T-helper 9 cell (primary cell): ENCODE measurements at places on chromosomes 13 and 19.
A peak's percentile ranks its signal among the peaks of the same experiment; 100 is the strongest.

- DNase-seq: no peak
These were observed 1.9 kb upstream of the SDHAF1 start for GRCh38 chr19:35992907-35993765.

GRCh38 chr19:14368011-14368513 lies 13.2 kb upstream of the ADGRE5 start:
- no peak for DNase-seq

DNA sequence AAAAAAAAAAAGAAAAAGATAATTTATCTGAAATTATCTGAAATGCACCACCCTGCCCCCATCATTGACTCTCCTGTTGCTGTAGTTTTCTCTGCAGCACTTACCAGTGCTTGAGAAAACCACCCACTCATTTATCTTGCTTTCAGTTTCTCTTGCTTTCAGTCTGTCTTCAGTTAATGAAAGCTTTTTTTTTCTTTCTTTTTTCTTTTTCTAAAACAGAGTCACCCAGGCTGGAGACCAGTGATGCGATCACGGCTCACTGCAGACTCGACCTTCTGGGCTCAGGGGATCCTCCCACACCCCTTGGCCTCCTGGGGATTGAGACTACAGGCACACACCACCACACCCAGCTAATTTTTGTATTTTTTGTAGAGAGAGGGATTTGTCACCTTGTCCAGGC lies 4.3 kb upstream of the ACP5 start:
- DNase-seq: no peak

- no peak for DNase-seq
These were observed 19.6 kb upstream of the EPHX3 start for GRCh38 chr19:15251749-15252397.

- DNase-seq: no peak
These were observed 68.4 kb downstream of the SPATA13 start for GRCh38 chr13:24228852-24229458.

GRCh38 chr19:7999376-7999775 lies 6.1 kb downstream of the ELAVL1 start:
- no peak for DNase-seq

DNA sequence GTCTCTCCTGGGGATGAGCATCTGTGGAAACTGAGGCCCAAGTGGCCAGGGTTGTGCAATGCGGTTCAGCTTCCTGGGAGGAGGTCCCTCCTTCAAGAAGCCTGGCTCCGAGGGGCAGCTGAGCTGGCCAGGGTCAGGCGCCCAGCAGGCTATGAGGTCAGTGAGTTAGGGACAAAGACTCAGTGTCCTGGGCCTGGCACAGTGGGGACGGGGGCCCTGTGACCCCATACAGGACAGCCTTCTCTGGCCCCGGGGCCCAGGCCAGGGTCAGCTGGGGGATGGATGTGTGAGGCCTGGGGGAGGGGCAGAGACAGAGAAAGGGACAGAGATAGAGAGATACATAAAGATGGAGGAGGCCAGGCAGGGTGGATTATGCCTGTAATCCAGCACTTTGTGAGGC lies 3.0 kb upstream of the IL12RB1 start:
- DNase-seq: no peak

- DNase-seq: no peak
These were observed 121.5 kb upstream of the SLC10A2 start for GRCh38 chr13:103187721-103188156.

- DNase-seq: no peak
These were observed 174.5 kb downstream of the USP12 start for GRCh38 chr13:26996965-26997752.

DNA sequence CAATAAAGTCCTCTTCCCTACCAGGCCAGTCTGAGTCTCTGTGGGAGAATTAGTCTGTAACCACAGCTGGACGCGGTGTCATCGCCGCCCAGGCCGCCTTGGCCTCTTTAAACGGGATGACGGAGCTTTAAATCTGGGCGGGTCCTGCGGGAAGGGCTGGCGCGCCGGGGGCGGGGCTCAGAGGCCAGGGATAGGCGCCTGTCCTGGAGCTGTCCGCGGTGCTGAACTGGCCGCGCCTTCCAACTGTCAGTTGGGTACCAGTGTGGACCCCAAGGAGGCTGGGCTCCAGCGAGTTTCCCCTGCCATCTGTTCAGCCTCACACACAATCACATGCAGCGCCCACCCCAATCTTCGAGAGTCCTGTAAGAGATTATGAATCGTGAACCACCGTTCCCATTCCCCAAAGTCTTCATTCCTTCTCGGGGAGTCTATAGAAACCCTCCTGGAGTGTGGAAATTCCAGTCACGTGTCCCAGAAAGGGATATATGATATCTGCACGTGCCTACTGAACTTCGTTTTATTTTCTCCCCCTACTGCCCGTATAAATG lies 11.5 kb downstream of the APLP1 start:
- peak; percentile 69 for DNase-seq

DNA sequence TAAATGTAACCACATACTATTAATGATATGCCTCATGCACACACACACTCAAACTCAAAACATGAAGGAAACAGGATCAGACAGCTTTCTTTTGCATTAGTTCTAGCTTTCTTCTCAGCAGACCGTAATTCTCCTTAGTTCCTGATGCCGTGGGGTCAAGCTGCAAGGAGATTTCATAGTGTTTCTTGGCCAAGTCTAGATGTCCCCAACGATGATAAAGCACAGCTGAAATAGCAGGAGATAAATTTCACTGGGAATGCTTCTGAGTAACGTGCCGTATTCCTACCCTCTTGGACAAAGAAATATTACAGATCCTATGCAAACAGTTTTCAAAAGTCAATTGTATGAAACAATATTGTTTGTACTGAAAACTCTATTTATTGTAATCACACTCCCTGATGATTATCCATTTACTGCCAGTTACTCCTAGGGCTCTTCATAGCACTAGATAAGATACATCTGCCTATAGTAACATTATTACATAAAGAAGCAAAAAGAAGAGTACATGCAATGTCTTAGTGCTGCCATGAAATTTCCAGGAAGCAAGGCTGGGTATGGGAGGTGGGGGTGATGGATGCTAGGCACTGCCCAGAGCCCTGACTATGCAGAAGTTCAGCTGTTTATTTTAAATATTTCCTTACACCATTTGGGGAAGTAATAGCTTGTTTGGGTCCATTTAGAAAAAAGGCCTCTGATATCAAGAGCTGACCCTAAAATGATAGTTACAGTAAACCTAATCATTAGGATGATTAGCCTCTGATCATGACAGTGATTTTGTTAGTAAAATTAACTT lies 16.5 kb upstream of the GGACT start:
- no peak for DNase-seq

DNA sequence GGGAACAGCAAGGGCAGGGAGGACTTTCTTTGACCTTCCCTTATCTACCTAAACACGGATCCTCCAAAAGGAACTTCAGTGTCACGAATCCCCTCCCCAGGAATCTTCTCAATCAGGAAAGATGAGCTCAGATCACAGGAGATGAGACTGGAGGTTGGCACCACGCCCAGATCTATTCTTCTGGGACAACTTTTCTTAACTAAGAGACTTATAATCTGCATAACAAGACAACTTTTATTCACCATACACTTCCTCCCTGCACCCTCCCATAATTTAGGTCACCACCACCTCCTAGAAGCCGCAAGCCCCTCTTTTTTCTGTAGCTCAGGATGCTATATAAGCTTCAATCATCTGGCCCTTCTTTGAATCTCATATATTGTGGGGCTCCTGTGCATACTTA lies 19.2 kb upstream of the AKT2 start:
- no peak for DNase-seq

DNA sequence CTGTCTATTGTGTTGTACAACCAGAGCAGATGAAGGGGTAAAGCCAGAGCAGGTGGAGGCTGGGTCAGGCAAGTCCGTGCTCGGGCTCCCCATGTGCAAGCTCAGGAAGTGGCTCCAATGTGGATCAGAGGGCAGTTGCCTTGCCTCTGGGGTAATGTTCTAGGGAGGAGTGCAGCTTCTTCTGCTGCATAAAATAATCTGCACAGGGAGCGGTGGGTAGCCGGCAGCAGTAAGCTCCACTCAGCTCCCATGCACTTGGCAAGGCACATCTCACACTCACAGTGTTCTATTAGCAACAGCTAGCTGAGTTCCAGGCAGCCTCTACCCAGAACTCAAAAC lies 565.3 kb upstream of the SLITRK1 start:
- no peak for DNase-seq

DNA sequence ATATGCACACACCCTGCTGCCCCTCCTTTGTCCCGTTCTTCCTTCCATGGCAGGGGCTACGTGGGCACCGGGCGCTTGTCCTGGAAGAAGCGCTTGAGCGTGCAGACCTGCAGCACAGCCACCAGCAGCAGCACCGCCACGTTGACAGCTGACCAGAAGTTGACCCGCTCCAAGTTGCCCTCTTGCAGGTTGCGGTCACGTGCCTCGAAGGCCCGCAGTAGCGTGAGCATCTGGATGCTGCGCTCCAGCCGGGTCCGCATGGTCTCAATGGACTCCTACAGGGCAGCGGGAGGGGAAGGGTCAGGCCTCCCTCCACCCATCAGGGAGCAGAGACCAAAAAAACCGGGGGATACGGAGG lies 3.1 kb downstream of the TMED1 start:
- no peak for DNase-seq

DNA sequence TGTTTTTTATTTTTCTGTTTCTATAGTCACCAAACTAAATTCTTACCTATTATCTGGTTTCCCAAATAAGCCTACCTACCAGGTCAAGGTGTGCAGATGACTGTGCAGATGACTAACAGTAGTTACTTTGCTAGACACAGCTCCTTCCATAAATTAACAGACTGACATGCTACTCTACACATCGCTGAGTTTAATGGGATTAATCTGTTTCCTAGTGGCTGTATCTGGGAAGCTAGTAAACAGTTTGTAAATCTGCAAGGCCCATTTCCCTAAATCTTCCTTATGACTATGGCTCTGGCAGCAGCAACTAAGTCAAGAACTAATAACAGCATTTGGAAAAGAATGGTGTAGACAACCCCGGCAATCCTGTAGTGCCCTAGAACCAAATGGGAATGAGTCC lies 27.9 kb downstream of the MIPEP start:
- no peak for DNase-seq

GRCh38 chr19:27740396-27740795 lies 1472.6 kb downstream of the UQCRFS1 start:
- no peak for DNase-seq

DNA sequence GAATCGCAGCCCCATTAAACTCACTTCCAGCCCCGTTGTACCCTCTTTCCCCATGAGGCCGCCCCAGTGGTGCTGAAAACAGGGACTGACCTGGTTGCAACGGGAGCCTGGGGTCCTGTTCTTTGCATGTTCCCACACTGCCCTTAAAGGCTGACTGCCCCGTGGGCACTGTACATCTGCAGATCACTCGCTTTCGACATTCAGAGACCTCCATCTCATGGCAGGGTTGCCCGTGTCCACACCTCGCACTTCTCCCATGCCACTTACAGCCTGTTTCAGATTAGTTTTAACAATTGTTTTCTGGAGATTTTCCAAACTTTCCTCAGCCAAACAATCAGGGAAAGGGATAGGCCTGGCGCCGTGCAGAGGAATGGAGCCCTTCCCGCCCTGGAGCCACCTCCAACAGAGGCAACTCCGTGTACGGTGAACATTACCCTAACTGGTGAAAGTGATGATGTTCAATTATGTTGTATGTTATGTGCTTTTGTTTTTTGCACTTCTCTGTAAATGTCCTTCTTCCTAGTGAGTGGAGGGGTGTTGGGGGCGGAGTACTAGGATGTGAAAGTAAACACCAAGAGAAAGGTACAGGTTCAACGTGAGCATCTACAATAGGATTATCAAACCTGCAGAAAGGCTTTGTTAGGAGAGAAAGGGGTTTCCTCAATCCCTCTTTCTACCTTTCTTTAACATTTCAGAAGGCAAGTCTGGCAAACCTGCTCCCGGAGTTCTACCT lies 262.8 kb downstream of the FOXO1 start:
- no peak for DNase-seq
